Bronchial smooth muscle cell (primary cell): ENCODE measurements at places on chromosomes 5 and 9. TPM values are rescaled to one million over a fixed set of nuclear protein-coding genes. Genes with fewer than 3 reads are reported as not detected.

The GPR21 gene
- total RNA-seq: 0.69 and 1.1 TPM in 2 replicates

The MYOT gene
- total RNA-seq: not detected in 2 replicates

The GABRA1 gene
- total RNA-seq: not detected in 2 replicates

The SHOC1 gene
- under 0.01 TPM in 1 of 2 replicates, not detected in the other for total RNA-seq

The NPR2 gene
- 25.7 and 28.2 TPM in 2 replicates for total RNA-seq

The AMACR gene
- total RNA-seq: 7.7 and 9.3 TPM in 2 replicates

The SKP2 gene
- total RNA-seq: 7.3 and 15.0 TPM in 2 replicates

The LIFR gene
- total RNA-seq: 17.2 and 19.5 TPM in 2 replicates

The TOR4A gene
- total RNA-seq: 5.8 and 11.5 TPM in 2 replicates

The HTR4 gene
- not detected in 2 replicates for total RNA-seq

The LRRC19 gene
- not detected in 2 replicates for total RNA-seq

The PHF2 gene
- total RNA-seq: 10.6 and 10.8 TPM in 2 replicates

The SLC6A18 gene
- total RNA-seq: not detected in 2 replicates
